Psoas muscle (tissue), 8 donors: ENCODE measurements at places on chromosomes 11 and 22. TPM values are rescaled to one million over a fixed set of nuclear protein-coding genes. Genes with fewer than 3 reads are reported as not detected.

Gene OR4A16
- not detected for total RNA-seq

Gene MAFF
- 28.1 TPM for total RNA-seq

Gene ARL2
- total RNA-seq = 166 TPM

Gene OR51T1
- total RNA-seq = not detected

Gene LSP1
- 22.2 TPM for total RNA-seq

Gene MYEOV
- total RNA-seq = 0.27 TPM

Gene C1QTNF4
- total RNA-seq = 0.39 TPM

Gene PLAAT3
- 88.3 TPM for total RNA-seq

Gene C11orf91
- total RNA-seq = 0.49 TPM

Gene TMEM151A
- not detected for total RNA-seq

Gene TYR
- not detected for total RNA-seq

Gene MS4A3
- total RNA-seq = not detected

Gene TUB
- total RNA-seq = 1.6 TPM

Gene P2RY6
- 1.3 TPM for total RNA-seq

Gene SLC29A2
- 45.1 TPM for total RNA-seq

Gene ANKK1
- total RNA-seq = 0.34 TPM

Gene ZP1
- 0.29 TPM for total RNA-seq

Gene PANX3
- total RNA-seq = not detected

Gene PRG3
- total RNA-seq = not detected

Gene CNGA4
- not detected for total RNA-seq

Gene CRYBB1
- total RNA-seq = 0.22 TPM
